Astrocyte (in vitro differentiated cells and primary cell): ENCODE measurements at places on chromosomes 5 and 9. TPM values are rescaled to one million over a fixed set of nuclear protein-coding genes. Genes with fewer than 3 reads are reported as not detected.

- H3K27ac ChIP-seq: no peak overlapping the region
- no peaks in the 10 kb centered on the region for H3K4me1 ChIP-seq
- peak; percentile 32 for DNase-seq
- H3K36me3 ChIP-seq: no peaks in the 10 kb centered on the region
Measured at GRCh38 chr9:118522093-118523028, 818.2 kb downstream of the TLR4 start.

- H3K27me3 ChIP-seq: no peaks in the 10 kb centered on the region
- H3K36me3 ChIP-seq: no peaks in the 10 kb centered on the region
- no peak overlapping the region for H3K4me3 ChIP-seq
- peak; percentile 34 for DNase-seq
Measured at GRCh38 chr5:73987915-73988314, 361.9 kb downstream of the ARHGEF28 start.

- H3K36me3 ChIP-seq: no peaks in the 10 kb centered on the region
- DNase-seq: no peak
- no peak overlapping the region for H3K4me3 ChIP-seq
- no peaks in the 10 kb centered on the region for H3K27me3 ChIP-seq
- H3K4me1 ChIP-seq: no peaks in the 10 kb centered on the region
Measured at GRCh38 chr5:169923988-169924387, 56.3 kb downstream of the INSYN2B start.

The TNFSF8 gene
- total RNA-seq: not detected in 2 replicates

The SPATA31A3 gene
- not detected in 2 replicates for total RNA-seq

DNA sequence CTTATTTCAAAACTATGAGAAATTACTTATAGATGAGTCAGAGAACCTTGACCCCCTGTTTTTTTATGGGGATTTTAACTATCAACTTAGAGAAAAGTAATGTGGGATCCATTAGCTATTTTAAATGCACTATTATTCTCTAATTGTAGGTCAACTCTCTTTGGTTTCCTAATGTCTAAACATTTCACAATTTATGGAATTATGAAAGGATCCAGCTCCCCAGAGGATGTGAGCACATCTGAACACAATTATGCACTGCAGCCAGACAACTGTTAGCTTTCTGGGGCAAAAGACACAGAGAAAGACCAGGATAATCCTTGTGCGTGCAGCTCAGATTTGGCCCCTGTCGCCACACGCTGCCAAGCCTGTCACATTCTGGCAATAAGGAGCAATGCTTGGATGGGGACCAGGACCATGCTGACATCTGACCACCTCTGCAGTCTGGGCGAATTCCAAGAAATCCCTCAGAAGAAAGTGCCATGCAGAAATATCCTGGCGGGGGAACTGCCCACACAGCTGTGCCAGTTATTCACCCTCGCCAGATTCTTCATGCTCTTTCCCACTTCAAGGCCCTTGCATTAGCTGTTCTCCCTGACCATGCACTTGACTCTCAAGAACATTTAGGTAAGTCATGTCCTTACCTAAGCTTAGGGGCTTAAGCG lies 22.2 kb upstream of the CMBL start:
- no peak overlapping the region for H3K27ac ChIP-seq
- H3K4me3 ChIP-seq: no peak overlapping the region
- H3K36me3 ChIP-seq: no peaks in the 10 kb centered on the region
- H3K27me3 ChIP-seq: no peaks in the 10 kb centered on the region

- H3K4me1 ChIP-seq: peaks cover 16% of the 10 kb centered on the region
- H3K27me3 ChIP-seq: peaks cover 8% of the 10 kb centered on the region
- H3K36me3 ChIP-seq: no peaks in the 10 kb centered on the region
- no peak for DNase-seq
Measured at GRCh38 chr5:140637371-140638100, 1.7 kb upstream of the TMCO6 start.

GRCh38 chr9:95857896-95858295 lies 17.6 kb upstream of the ERCC6L2 start:
- no peak for DNase-seq
- H3K36me3 ChIP-seq: no peaks in the 10 kb centered on the region
- no peak overlapping the region for H3K27ac ChIP-seq
- no peak overlapping the region for H3K4me3 ChIP-seq

The FASTKD3 gene
- 8.1 and 10.7 TPM in 2 replicates for total RNA-seq

The SLC1A3 gene
- total RNA-seq: 20.9 and 23.8 TPM in 2 replicates

DNA sequence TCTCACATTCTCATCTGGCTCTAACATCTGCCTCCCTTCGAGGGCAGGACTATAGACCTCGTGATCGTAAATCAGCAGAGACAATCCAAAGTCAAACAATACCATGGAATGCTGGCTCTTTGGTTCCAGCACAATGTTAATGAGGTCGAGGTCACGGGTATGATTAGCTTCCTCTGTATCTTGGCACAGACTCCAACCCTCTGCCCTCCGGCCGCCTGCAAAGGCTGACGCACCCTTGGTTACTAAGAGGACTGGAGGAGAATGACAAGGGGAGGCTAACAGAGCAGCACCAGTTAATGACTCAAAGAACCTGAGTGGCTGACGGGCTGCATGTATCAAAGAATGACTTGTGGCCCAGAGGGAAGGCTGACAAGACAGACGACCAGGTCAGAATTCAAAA lies 10.1 kb downstream of the LHFPL2 start:
- peak; percentile 96 for DNase-seq
- peaks cover 3% of the 10 kb centered on the region for H3K36me3 ChIP-seq
- H3K4me3 ChIP-seq: no peak overlapping the region
- peaks cover 41% of the 10 kb centered on the region for H3K4me1 ChIP-seq
- H3K27ac ChIP-seq: peak overlapping the region; percentile 67

- H3K4me1 ChIP-seq: peaks cover 10% of the 10 kb centered on the region
- no peak overlapping the region for H3K4me3 ChIP-seq
- no peaks in the 10 kb centered on the region for H3K27me3 ChIP-seq
- no peak overlapping the region for H3K27ac ChIP-seq
- peaks cover 5% of the 10 kb centered on the region for H3K36me3 ChIP-seq
Measured at GRCh38 chr5:79685627-79686026, 4.0 kb upstream of the CMYA5 start.

The HACD4 gene
- total RNA-seq: 1.9 and 2.1 TPM in 2 replicates

- no peak overlapping the region for H3K4me3 ChIP-seq
- H3K27me3 ChIP-seq: peaks cover 5% of the 10 kb centered on the region
- no peaks in the 10 kb centered on the region for H3K4me1 ChIP-seq
- DNase-seq: no peak
Measured at GRCh38 chr9:38107405-38107804, 38.4 kb upstream of the SHB start.

The ORM2 gene
- not detected in 2 replicates for total RNA-seq

- H3K4me1 ChIP-seq: peaks cover 10% of the 10 kb centered on the region
- H3K27me3 ChIP-seq: no peaks in the 10 kb centered on the region
- H3K36me3 ChIP-seq: peaks cover 7% of the 10 kb centered on the region
- no peak overlapping the region for H3K4me3 ChIP-seq
- no peak overlapping the region for H3K27ac ChIP-seq
Measured at GRCh38 chr5:154401355-154401754, 44.4 kb upstream of the SAP30L start.

DNA sequence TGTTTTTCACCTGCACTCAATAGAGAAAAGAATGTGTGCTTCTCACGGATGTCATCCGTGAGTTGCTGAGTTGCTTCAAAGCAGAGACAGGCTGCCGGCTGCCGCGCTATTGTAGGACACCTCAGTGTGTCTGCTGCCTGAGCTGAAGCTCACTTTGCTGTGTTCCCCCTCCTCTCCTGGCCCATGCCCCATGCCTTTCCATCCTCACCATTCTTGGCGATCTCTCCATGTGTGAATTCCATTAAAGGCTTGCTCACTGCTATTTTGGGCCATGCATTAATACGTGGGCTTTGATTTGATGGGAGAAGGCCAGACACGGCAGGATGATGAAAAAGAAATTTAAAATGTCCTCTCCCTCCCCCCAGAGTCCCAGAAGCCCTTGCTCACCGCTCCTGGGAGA lies 14.5 kb downstream of the ADAM19 start:
- peaks cover 81% of the 10 kb centered on the region for H3K4me1 ChIP-seq
- DNase-seq: peak; percentile 77
- H3K27ac ChIP-seq: peak overlapping the region; percentile 84
- H3K27me3 ChIP-seq: no peaks in the 10 kb centered on the region

DNA sequence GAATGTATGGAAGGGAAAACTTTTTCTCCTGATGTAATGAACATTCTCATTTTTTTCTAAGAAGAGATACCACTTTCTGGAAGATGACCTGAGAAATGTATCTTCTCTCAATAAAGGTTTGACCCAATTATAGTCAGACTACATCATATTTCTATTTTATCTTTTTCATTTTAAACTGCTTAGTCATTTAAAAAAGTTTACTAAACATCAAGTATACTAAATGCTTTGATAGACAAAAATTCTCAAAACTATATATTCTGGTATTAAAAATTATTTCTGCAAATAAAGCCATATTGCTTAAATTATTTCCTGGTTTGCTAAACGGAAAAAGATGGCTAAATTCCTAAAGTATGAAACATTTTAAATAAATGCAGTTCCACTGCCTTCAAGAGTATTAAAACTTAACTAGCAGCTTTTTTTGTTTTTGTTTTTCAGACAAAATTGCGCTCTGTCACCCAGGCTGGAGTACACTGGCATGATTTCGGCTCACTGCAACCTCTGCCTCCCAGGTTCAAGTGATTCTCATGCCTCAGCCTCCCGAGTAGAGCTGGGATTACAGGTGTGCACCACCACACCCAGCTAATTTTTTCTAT lies 37.1 kb downstream of the FBXW11 start:
- no peaks in the 10 kb centered on the region for H3K36me3 ChIP-seq
- peaks cover 3% of the 10 kb centered on the region for H3K4me1 ChIP-seq
- H3K27ac ChIP-seq: no peak overlapping the region
- no peaks in the 10 kb centered on the region for H3K27me3 ChIP-seq
- no peak for DNase-seq

- no peaks in the 10 kb centered on the region for H3K36me3 ChIP-seq
- peak; percentile 61 for DNase-seq
- H3K27me3 ChIP-seq: no peaks in the 10 kb centered on the region
- no peak overlapping the region for H3K4me3 ChIP-seq
- no peak overlapping the region for H3K27ac ChIP-seq
Measured at GRCh38 chr9:15220658-15221318, 86.2 kb downstream of the TTC39B start.

- no peaks in the 10 kb centered on the region for H3K36me3 ChIP-seq
- peak; percentile 98 for DNase-seq
- no peaks in the 10 kb centered on the region for H3K27me3 ChIP-seq
- H3K4me1 ChIP-seq: no peaks in the 10 kb centered on the region
Measured at GRCh38 chr9:73613092-73613701, 461.5 kb downstream of the ANXA1 start.

The FOXD4L5 gene
- 0.11 TPM in 1 of 2 replicates, not detected in the other for total RNA-seq

GRCh38 chr5:119409235-119409815 lies 43.0 kb upstream of the HSD17B4 start:
- H3K27me3 ChIP-seq: no peaks in the 10 kb centered on the region
- H3K4me3 ChIP-seq: no peak overlapping the region
- no peak for DNase-seq
- no peak overlapping the region for H3K27ac ChIP-seq
- H3K4me1 ChIP-seq: no peaks in the 10 kb centered on the region

GRCh38 chr5:59746241-59746765 lies 147.2 kb downstream of the PDE4D start:
- H3K27me3 ChIP-seq: no peaks in the 10 kb centered on the region
- peak; percentile 81 for DNase-seq
- no peaks in the 10 kb centered on the region for H3K36me3 ChIP-seq
- H3K27ac ChIP-seq: peak overlapping the region; percentile 67
- H3K4me1 ChIP-seq: peaks cover 34% of the 10 kb centered on the region

- H3K4me3 ChIP-seq: no peak overlapping the region
- DNase-seq: peak; percentile 86
- no peaks in the 10 kb centered on the region for H3K27me3 ChIP-seq
- H3K4me1 ChIP-seq: peaks cover 26% of the 10 kb centered on the region
Measured at GRCh38 chr5:125560476-125561225, 814.2 kb upstream of the ZNF608 start.

GRCh38 chr9:118209343-118209742 lies 505.1 kb downstream of the TLR4 start:
- H3K4me1 ChIP-seq: no peaks in the 10 kb centered on the region
- no peak for DNase-seq
- no peaks in the 10 kb centered on the region for H3K27me3 ChIP-seq
- no peaks in the 10 kb centered on the region for H3K36me3 ChIP-seq
- no peak overlapping the region for H3K27ac ChIP-seq

GRCh38 chr9:8924562-8924961 lies 1125.0 kb upstream of the DMAC1 start:
- H3K27me3 ChIP-seq: no peaks in the 10 kb centered on the region
- H3K27ac ChIP-seq: no peak overlapping the region
- H3K4me3 ChIP-seq: no peak overlapping the region
- no peak for DNase-seq
- no peaks in the 10 kb centered on the region for H3K36me3 ChIP-seq

The CMBL gene
- total RNA-seq: 32.6 and 39.7 TPM in 2 replicates

The ZNF883 gene
- total RNA-seq: 1.3 and 1.9 TPM in 2 replicates

DNA sequence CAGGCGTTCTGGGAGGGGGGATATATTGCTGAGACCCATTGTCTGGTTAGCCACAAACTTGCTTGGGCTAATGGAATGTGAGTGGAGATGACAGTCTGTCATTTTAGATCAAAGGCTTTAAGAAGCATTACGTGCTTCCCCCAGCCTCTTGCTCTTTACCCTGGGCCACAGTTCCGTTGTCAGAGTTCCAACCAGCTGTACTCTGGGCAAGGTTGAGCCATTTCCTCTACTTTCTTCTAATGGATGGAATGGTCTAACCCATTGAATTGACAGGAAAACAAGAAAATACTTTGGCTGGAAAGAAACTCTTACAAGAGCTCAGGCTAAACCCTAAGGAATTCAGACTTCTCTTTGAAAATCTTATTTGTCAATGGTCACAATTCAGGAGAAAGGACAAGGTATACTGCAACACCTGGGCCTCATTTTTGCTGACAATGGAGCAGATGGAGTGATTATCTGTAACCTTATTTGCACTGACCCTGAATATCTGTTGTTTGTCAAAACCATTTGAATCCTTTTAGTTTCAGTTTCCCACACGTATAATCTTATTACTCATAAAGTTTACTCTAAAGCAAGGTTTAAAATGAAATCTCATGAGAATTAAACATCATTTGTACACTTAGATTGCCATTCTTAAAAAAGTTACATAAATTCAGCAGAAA lies 231.4 kb downstream of the PDE4D start:
- peaks cover 7% of the 10 kb centered on the region for H3K4me1 ChIP-seq
- H3K4me3 ChIP-seq: no peak overlapping the region
- H3K27me3 ChIP-seq: no peaks in the 10 kb centered on the region
- peak; percentile 70 for DNase-seq
- H3K27ac ChIP-seq: no peak overlapping the region
- no peaks in the 10 kb centered on the region for H3K36me3 ChIP-seq

- peaks cover 21% of the 10 kb centered on the region for H3K27me3 ChIP-seq
- no peaks in the 10 kb centered on the region for H3K4me1 ChIP-seq
- no peak overlapping the region for H3K4me3 ChIP-seq
- no peak overlapping the region for H3K27ac ChIP-seq
- H3K36me3 ChIP-seq: no peaks in the 10 kb centered on the region
Measured at GRCh38 chr9:36007316-36007708, 29.4 kb upstream of the RECK start.

- H3K4me1 ChIP-seq: no peaks in the 10 kb centered on the region
- H3K36me3 ChIP-seq: no peaks in the 10 kb centered on the region
- peak; percentile 5 for DNase-seq
- H3K27ac ChIP-seq: no peak overlapping the region
Measured at GRCh38 chr5:141260458-141261237, 15.5 kb downstream of the PCDHB15 start.

The KCNN2 gene
- total RNA-seq: 0.29 and 0.32 TPM in 2 replicates

The TMEM252 gene
- not detected in 2 replicates for total RNA-seq

The SCGB3A2 gene
- 0.59 and 0.82 TPM in 2 replicates for total RNA-seq

GRCh38 chr5:159571501-159572244 lies 241.4 kb upstream of the IL12B start:
- no peaks in the 10 kb centered on the region for H3K4me1 ChIP-seq
- no peak for DNase-seq
- H3K27me3 ChIP-seq: no peaks in the 10 kb centered on the region
- no peak overlapping the region for H3K27ac ChIP-seq
- no peak overlapping the region for H3K4me3 ChIP-seq
